DND-41 (cell line): ENCODE measurements at places on chromosomes 2 and 18.

DNA sequence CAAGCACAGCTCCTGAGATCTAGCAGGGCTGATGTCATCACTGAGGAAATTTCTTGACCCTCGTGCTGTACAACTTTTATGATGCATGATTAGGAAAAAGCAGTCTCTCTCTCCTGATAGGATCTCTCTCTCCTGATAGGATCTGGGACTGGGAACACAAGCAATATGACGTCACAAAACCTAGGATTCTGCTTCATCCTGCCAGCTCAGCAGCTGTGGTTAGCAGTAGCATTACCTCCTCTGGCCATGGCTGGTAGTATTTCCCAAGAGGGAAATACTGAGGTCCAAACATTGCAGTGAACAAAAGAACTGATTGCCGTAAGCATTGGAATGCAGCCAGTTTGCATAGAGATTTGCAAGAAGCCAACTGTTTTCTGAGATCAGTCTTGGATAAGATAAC is 521.2 kb upstream of the POU3F3 start:
- DNase-seq: no peak

GRCh38 chr18:63265326-63265725 is 54.2 kb downstream of the BCL2 start:
- no peak for DNase-seq

DNA sequence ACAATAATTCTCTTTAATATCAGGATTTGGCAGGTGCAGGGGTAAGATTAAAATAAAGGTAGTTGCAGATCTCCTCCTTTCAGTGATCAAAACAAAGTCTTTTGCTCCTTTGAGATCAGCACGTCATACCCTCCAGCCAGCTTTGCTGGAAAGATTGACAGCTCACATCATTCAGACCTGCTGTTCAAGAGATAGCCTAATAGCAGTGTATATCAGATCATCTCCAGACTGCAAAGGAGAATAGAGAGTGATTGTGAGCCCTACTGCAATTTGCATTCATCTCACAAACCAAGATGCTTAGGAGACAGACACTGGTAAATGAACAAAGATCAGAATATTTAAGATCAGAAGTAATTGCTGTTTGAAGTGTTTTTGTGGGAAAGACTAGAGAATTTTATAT is 135.8 kb upstream of the DSEL start:
- no peak for DNase-seq

- no peak for DNase-seq
Observed at GRCh38 chr2:173599821-173600359, 245.2 kb downstream of the CDCA7 start.

- DNase-seq: no peak
Observed at GRCh38 chr18:26965206-26965605, 99.7 kb upstream of the AQP4 start.

GRCh38 chr2:149224543-149224942 is 105.8 kb upstream of the LYPD6 start:
- no peak for DNase-seq

DNA sequence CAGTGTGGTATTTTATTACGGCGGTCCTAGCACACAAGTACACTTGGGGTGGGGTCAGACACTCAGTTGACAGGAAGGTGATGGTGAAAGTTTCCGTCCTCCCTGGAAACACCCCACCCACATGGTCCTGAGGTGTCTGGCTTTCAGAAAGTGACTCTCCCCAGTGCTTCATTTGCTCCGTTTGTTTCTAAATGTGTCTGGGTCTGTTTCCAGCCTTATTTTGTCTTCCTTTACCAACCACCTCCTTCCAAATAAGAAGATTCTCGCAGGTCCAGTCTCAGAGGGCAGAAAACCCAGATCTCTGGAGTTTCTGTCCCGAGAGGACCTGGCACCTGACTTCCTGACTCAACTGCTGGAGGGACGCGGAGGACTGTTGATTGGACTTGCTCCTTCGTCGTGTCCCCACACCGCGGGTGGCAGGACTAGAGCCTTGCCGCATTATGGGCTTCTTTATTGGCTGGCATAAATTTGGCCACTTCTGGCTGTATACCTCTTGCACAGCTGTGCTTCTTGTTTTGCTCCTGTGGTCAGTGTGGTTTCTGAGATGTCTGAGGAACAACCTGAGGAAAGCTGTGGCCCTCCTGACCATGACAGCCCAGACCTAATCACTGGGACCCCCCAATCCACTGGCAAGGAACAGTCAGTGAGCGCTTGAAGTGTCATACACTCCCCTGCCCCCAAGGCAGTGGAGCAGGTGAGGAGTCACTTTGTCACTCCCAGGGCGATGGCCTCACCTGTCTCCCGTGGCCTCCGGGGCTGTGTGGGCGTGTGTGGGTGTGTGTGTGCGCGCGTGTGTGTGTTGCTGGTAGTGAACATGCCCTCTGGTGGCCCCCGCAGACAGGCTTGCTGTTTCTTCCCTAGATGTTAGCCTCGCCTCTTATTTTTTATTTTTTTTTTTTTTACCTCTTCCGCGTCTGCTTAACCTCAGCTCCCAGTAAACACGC is 45.6 kb downstream of the MEX3C start:
- DNase-seq: no peak

DNA sequence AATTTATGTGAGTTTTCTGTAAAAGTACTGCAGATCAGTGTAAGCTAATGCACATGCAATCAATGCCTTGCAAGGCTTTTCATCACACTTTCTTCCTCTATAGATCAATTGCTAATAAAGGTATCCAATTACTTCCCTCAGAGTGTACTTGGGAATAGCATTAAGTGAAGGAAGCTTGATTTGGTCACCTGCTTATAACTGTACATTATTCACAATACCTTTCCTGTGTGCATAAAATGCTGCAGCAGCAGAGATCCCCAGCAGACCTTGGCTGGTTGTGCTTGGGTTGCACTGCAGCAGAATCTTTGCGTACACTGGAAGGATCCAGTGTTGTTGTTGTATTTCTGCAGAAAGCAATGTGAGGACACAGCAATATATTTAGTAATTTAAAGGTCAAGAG is 18.5 kb upstream of the SCN9A start:
- DNase-seq: no peak

- DNase-seq: peak; percentile 38
Observed at GRCh38 chr2:55616551-55617174, 759 bp downstream of the PPP4R3B start.

- no peak for DNase-seq
Observed at GRCh38 chr18:27887287-27887686, 289.6 kb downstream of the CDH2 start.

DNA sequence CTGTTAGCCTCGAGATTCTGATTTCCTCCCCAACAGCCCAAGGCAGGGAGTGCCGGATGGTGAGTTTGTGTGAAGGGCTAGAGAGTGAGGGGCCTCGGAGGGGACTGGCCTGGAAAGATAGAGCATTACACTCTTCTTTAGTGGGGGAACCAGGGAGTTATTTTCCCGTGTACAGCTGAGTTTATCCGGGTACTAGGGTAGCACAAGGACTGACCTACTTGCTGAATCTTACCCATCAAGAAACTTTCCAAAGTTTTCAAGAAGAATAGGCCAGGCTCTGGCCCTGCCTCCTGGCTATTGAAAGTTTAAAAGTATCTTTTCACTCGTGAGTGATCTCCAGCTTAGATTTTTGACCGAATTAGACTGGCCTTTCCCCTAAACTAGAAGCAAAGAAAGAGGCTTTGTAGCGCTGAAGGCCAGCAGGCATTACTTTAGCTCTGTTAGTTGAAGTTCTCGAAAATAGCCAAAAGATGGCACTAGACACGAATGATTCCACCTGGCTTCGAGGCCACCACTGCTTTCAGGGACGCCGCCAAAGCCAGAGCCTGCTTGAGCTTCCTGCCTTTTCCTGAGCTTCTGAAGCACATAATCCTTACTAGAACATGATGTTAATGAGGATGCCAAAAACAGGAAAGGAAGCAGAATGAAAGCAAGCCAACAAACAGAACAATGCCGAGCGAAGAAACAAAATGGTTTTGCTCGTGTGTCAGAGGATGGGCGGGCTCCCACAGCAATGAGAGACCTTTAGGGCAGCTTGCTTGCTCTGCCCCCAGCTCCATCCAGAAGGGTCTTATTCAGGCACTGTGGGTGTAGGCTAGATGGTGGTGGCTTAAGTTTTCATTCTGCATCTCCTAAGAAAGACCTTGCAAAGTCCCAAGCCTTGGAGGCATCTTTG is 55.8 kb downstream of the TSN start:
- DNase-seq: peak; percentile 42

DNA sequence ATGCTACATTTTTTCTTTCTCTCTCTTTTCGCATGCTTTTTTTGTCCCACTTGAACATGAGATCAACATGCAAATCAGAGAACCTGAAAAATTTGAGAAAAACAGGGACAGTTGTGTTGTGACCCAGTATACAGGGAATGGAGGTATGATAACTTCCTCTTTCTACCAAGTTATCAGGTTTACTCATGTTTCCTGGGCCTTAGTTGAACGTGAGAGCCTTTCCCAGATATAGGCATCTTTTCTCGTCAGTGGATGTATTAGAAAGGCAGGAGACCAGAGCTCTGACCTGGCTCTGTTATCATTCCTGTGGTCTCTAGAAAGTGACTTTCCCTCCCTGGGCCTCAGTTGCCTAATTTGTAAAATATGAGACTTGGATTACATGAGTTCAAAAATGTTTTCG is 30.1 kb upstream of the FAM117B start:
- no peak for DNase-seq

DNA sequence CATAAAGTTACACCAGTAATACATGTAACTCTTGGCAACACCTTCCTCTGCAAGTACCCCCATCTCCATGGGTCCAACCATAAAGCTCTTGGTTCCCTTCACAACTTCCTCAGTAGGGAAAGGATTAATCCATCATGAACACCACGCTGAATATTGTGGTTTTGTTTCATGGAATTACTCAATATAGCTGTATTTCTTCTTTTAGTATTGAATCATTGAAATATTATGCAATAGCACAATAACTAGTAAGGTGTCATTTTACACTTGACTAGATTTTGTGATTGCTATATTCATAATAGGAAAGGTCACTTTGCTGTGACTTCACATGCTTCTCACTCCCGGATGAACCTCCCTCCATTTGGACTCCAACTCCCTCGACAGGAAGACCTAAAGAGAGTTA is 29.7 kb upstream of the PID1 start:
- DNase-seq: no peak

DNA sequence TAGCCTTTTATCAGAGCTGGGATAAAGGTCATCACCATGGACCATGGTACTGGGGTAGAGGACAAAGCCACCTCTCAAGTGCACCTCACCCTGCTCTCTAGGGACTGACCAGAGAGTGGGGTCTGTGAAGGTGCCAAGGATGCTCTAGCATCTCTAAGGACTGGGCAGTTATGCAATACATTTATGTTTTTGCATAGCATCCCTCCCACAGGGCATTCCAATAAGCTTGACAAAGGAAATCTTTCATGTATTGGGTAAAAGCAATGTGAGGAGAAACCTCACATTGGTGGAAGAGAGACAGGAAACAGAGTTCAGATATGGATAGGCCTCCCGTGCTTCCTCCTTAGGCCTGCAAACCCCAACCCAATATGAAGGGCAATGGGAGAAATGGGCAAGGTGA is 31.6 kb downstream of the STK39 start:
- no peak for DNase-seq

- no peak for DNase-seq
Observed at GRCh38 chr18:8758466-8758865, 53.1 kb downstream of the MTCL1 start.

- no peak for DNase-seq
Observed at GRCh38 chr2:118830118-118830517, 17.3 kb downstream of the EN1 start.

- DNase-seq: no peak
Observed at GRCh38 chr2:112644155-112644932, 1.4 kb upstream of the SLC20A1 start.

DNA sequence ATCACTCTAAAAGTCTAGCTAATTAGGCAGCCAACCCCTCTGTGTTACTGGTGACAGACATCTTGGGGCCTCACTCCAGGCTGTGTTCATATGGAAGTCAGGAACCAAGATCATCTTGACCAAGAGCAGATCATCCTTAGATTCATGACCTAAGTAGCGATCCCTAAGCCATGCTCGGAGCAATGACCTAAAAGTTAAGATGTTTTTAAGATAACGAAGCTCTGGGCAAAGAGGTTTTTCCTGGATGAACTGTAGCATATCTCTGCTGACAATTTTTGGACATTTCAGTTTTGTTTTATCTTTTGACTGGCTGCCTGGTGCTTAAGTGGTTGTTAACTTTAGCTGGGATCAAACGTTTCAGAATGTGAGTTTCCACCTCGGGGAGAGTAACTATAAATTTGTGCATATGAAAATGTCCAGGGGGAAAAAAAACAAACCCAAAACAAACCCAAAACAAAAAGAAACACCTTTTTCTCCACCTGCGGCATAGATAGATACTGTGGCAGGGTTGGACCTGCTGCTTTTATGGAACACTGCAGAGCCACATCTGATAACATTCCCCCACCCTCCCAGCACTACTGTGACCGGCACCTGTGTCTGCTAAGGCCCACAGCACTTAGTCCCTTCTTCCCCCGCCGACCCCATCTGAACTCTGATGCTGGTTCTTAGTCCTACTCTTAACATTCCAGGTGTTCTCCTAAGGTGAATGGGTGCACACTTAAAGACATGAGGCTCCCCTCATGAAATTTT is 45.5 kb downstream of the EPAS1 start:
- DNase-seq: no peak

DNA sequence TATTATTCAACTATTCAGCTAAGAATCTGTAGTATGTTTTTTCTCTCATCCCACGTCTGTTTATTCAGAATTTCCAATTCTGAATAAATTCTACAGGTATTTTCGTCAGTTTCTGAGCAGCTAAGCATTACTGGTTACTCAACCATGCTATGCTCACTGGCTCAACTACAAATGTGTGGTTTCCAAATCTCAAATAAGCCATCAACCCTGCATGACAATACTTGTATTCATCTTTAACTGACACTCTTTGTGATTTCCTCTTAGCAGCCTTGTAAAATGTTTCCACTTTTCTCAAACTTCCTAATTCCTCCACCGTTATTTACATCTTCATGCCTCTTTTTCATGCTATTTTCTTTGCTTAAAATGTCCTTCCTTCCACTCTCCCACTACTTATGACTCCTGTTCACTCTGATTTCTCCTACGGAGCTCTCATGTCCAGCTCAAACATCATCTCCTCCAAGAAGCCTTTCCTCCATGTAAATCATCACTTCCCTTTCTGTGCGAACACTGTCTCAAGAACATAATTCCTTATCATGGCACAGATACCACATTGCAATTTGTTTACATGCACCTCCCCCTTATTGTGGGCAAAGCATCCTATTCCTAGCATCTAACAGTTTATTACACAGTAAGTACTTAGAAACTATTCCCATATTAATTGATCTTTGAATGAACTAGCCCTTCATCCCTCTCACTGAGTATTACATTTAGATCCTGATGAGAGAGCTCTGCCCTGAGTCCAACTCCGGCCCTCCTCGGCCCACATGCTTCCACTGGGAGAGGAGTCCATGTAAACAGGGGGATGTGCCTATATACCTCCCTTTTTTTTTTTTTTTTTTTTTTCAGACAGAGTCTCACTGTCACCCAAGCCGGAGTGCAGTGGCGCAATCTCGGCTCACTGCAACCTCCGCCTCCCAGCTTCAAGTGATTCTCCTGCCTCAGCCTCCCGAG is 10.5 kb downstream of the CCDC88A start:
- no peak for DNase-seq
